ENCODE measurements at places on chromosomes 5 and 9.

- DNase-seq, result no peak
Measured at GRCh38 chr5:177154003-177154643, 20.6 kb downstream of the NSD1 start.

GRCh38 chr5:65822710-65823109, 100.7 kb downstream of the NLN start:
- no peak for DNase-seq

GRCh38 chr9:87099407-87099806, 152.1 kb upstream of the GAS1 start:
- no peak for DNase-seq

DNA sequence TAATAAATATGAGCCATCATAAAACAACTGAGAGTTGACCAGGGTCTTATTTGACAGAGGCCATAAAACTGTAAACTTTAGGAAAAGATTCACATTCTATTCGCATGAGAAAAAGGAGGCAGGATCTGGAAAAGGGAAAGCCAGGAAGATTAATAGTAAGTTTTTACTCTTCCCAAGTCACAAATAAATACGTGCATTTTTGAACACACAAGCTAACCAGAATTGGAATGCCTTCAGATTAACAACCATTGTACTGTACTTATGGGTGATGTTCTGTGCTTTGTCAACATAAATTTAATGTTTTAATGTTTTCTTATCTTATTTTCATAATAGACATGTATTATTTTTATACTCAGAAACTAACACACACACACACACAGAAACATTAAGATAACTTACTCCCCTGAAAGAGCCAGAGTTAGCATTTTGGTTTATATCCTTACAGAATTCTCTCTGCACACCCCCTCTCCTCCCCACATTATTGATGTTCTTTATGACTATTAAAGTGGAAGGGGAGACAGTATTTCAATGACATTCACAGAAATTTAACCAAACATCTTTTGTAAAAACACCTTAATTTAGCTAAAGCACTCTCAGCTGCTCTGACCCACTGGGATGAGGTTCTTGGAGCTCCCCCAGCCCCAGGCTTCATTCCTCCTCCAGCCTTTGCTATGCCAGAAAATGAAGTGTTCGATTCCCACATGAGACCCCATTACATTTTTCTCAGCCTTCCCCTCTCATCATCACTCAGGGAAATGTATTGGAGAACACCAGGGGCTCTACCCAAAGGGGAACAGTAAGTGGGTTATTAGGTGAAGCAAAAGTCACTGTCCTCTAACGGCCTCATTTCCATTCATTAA, 155.5 kb downstream of the ESM1 start:
- DNase-seq, result no peak

DNA sequence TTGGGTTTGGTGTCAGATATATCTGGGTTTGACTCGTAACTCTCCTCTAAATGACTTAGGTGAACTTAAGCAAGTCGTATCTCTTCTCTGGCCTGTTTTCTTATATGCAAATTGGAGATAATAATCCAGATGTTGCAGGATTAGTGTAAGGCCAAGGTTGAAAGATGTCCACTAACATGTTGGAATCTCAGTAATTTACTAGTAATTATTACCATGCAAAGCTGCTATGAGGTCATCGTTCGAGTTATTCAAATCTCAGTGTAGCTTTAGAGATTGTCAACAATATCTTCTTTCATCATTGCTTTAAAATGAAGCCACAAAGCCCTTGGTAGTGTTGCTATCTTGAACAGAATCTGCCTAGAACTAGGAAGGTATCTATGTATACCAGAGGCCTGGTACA, 437.7 kb upstream of the KLF4 start:
- no peak for DNase-seq

- DNase-seq, result no peak
Measured at GRCh38 chr5:124355928-124356327, 390.5 kb downstream of the ZNF608 start.

DNA sequence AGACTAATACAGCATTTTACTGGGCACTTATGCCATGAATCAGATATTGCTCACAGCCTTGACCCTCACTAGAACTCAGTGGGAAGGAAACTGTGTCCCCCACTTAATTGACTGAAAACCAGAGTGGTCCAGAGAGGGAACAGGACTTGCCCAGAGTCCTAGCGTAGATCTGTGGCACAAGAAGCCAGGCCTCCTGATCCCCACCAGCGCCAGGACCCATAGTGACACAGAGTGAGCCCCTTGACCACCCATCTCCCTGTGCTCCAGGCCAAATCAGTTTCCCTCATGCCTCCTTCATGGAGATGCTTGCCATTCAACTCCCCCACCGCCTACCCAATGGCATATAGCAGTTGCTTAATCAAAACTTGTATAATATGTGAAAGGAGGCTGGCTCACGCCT, 8.3 kb downstream of the KIF12 start:
- no peak for DNase-seq

DNA sequence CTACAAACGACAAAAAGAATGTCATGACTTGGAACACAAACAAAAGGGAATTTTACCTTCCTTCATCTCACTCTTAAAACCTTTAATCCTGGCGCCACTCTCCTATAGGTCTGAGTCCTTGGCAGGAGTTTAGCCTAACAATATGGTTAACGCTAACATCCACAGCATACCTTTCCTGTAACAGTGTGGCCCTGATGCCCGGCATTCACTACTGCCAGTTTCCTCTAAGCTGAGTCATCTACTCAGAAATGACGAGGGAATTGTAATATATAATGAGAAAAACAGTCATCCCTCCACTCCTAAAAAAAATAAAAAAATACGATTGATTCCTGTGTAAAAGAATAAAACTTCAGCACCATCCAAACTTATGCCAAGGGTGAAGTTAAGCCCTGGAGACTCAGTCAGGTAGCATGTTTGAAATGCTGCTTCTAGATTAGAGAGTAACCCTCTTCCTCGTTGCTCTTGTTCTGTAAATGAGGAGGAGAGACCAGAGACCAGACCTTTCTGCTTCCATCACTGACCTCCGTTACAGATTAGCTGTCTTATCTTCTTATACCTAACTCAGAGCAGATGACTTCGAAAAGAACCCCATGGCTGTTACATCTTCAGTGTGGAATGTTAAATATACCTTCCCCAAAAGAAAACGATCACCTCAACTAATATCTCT, 37.4 kb downstream of the CCDC125 start:
- no peak for DNase-seq

- DNase-seq, result no peak
Measured at GRCh38 chr9:80046481-80046880, 474.7 kb downstream of the TLE4 start.

DNA sequence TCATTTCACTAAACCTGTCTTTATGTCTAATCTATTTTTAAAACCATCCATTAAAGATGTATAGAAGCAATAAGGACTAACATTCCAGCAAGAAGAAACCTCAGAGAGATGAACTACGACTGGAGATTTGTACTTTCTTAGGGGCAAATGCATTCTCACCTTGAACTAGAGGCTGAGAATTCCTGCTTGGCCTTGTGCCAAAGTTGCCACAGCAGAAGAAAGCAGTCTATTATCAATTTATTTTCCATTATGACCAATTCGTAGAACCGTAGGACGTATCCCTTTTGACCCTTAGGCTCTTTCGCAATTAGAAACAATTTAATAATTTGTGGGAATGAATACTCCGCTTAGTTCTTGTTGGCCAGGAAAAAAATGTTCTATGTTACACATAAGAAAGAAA, 1647.4 kb upstream of the CDH9 start:
- no peak for DNase-seq

DNA sequence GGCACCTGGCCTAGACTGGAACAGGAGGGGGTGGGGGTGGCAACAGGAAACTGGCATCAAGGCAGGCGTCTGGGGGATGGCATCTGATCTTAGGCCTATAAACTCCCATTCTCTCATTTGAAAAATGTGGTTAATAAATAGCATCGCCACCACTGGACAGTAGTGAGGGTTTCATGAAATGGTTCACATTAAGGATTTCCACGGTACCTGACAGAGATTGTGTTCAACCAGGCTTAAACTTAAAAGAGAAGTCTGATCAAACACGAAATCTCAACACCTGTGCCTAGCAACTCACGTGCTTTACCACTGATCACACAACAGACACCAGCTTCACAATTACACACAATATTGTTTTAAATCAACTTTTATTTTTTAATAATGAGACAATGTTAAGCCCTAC, 3.0 kb downstream of the DENND1A start:
- no peak for DNase-seq

DNA sequence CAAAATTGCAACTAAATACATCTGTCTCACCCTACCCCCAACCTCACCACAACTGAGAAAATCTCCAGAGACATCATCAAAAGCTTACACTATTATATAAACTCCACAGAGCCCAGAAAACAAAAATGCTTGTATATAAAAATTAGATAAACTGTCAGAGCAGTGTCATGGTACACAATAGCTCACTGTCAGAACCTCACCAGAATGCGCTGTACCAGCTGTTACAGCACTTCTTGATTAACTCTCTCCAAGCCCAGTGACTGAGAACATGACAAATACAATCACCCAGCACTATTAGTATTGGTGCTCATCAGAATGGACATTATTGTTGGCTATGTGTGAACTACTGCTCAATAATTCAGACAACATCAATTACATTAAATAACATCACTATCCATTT, 65.7 kb downstream of the ZDHHC21 start:
- no peak for DNase-seq

GRCh38 chr9:115422932-115423440, 305.0 kb upstream of the TNC start:
- DNase-seq, result no peak

- no peak for DNase-seq
Measured at GRCh38 chr5:111002036-111002435, 69.5 kb upstream of the TSLP start.

DNA sequence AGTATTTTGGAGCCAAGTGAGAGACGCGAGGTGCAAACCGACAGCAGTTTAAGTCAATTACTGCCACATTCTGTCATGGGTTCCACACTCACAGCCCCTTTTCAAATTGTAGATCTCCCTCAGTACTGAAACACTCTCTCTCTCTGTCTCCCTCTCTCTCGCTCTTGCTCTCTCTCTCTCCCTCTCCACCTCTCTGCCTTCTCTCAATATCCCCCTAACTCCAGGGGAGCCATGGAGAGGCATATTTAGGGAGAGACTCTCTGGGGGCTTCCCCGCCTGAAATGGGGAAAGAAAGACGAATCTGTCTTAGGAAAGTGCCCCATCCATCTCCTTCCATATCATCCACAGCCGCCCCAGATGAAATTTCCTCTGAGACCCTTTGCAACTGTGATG, 1.6 kb downstream of the BRINP1 start:
- no peak for DNase-seq

DNA sequence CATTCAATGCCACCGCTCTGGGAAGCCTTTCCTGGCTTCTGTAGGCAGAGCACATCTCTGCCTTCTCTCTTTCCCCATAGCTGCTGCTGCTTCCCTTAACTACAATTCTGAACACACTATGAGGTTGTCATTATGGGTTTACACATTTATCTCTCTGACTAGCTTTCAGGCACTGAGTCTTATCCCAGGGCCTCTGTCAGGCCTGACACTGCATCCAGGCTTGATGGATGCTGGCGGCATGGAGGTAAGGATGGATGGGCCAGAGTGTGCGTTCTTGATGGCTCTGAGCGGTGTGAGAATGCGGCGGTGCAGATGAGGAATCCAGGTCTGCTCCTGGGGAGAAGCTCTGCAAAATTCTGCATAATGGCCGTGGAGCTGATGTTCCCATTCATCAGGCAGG, 6.3 kb downstream of the KCNIP1 start:
- no peak for DNase-seq

GRCh38 chr9:107698779-107699178, 209.2 kb upstream of the KLF4 start:
- no peak for DNase-seq

- no peak for DNase-seq
Measured at GRCh38 chr5:52469835-52470234, 317.9 kb upstream of the ITGA1 start.
